ENCODE measurements at places on chromosomes 2 and 18.

DNA sequence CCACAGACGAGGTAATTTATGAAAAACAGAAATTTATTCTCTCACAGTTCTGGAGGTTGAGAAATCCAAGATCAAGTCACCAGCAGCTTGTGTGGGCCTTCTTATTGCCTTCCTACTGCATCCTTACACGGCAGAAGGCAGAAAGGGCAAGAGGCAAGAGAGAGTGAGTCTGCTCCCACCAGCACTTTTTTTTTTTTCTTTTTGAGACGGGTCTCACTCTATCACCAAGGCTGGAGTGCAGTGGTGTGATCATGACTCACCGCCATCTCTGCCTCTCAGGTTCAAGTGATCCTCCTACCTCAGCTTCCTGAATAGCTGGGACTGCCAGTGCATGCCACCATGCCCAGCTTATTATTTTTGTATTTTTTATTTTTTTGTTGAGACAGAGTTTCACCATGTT is 78.5 kb upstream of the HK2 start:
- DNase-seq: no peak

- DNase-seq: no peak
Observed at GRCh38 chr2:232584238-232584637, 33.7 kb downstream of the EIF4E2 start.

GRCh38 chr18:71223486-71223885 is 934.6 kb downstream of the SOCS6 start:
- DNase-seq: no peak

DNA sequence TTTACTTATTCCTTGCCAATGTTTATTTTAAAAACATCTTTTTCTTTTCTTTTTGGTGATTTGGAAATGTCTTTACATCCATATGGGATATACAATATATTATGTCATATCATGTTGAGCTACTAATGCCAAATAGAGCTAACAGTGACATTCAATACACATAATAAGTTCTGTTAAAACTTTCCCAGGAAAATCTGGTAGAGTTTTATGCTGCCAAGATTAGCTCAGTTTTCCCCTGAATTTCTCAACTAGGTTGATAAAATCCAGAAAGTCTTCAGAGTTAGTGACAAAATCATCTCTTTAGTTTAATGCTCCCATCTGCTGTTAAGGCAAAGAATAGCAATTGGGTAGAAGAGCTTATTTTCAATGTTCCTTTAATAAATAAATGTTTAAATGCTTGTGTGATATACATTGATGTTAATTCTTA is 9.9 kb downstream of the COL3A1 start:
- DNase-seq: no peak

DNA sequence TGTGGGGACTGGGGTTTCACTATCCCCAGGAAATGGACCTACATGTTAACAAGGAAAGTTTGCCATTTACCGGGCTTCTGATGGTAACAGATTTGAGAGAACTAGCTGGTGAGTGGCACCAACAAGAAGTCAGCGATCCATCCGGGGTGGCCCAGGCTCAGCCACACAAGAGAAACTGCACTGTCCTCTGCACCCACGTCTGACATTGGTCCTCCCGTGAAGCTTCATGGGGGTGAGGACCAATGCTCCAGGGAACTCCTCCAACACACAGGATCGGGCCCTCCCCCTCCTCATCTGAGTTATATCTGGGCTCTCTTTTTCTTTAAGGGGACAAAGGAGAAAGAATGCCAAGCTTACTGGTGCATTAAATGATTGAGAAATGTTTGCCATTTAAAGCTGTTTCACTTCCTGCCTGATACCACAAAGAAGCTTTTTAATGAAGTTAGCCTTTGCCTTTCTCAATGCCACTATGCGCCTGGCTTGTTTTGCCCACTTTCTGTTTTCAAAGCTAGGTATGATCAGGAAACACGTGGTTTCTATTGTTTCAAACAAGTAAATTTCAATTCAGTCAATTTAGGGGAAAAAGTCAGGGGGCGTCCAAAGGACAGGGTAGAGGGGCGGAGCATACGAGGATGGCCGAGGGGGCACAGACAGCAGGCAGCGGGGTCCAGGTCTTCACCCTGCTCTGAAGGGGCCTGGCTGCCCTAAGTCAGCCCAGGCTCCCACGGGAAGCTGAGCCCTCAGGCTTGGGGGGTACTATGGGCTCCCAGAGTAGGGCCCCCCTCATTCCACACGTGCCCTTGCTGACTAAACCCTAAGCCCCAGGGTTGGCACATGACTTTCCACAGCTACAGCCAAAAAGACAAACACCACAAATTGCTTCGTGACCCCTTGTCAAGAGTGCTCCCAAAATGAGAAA is 204.0 kb upstream of the ID2 start:
- no peak for DNase-seq

GRCh38 chr2:163794635-163795034 is 58.8 kb upstream of the FIGN start:
- no peak for DNase-seq

GRCh38 chr2:36597003-36597531 is 901 bp downstream of the FEZ2 start:
- DNase-seq: no peak

DNA sequence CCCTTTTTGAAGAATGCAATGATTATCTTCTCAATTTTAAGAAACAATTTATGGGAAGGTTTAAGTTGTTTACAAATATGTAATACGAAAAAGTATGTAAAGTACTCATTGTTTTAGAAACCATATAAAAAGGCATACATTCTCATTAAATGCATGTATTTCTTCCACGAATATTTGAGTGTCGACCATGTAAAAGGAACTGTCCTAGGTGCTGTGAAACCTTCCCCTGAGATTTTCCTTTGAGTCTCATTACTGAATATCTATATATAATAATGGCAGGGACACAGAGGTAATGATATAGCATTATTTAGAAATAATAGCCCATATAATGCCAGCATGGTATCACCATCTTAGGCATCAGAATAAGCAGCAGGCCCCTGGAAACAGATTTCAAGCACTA is 239.3 kb downstream of the ERBB4 start:
- DNase-seq: no peak

- DNase-seq: no peak
Observed at GRCh38 chr2:95310651-95311050, 13.5 kb downstream of the KCNIP3 start.

- no peak for DNase-seq
Observed at GRCh38 chr2:96623116-96623515, 15.0 kb downstream of the KANSL3 start.

DNA sequence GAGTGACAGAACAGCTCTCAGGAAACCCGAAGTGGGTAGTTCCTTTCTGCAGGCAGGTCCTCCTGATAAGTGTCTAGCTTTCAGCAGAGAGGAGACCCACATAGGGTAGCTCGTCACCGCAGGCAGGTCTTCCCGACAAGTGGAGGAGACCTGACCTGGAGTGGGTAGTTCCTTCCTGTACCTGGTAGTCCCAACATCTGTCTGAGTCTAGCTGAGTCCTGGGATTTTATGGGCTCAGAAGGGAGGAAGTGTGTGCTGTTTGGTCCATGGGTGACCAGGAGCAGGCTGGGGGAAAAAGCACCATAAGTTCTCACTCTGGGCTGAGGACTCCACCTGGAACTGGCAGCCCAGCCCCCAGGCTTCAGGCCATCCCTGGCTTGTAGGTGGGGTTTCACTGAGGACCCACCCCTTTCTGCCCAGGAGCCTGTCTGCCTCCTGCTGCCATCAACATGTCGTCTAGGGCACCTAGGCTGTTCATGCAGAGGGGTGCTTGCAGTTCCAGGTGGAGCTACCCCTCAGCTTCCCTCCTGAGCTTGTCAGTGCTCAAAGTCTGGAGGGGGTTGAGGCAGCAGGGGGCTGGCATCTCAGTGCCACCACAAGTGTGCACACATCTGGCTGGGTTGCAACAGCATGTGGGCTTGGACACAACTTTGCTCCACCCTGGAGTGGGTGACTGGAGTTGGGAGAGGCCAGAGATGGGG is 9.4 kb downstream of the DYSF start:
- DNase-seq: no peak

DNA sequence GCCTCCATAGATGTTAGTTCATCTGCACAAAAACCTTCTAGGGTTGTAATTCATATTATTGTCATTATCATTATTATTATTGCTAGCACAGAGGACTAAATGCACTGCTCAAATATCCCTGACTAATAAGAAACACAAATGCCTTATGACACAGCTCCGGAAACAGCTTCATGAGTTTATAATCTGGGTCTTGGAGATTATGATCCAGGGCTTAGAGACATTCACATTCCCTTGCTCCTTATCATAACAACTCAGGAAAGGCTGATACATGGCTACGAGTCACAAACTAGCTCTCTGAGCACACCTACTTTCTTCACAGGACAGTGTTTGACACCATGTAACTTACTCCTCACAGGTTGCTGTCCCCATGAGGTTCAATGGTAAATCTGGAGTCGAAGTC is 102.2 kb upstream of the TTC39C start:
- no peak for DNase-seq

GRCh38 chr2:126966601-126967000 is 67.9 kb downstream of the TEX51 start:
- no peak for DNase-seq

- DNase-seq: no peak
Observed at GRCh38 chr2:185433824-185434223, 304.8 kb upstream of the FSIP2 start.

DNA sequence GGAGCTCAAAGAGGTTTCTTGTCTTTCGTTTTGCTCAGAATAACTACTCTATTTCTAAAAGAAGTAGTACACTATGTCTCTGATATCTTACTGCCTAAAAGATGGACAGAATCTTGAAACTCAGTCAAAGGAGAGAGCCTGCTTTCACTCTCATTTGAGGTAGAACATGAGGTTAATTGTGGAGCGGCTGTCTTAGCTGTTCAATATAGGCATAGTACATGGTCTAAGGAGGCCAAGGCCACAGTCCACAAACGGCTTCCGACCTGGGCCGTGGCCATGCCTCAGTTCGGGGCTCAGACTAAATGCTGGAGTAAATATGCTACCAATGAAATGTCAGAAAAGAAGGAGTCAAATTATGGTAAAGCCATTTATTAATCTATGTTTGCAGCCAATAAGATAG is 185.8 kb upstream of the ACAA2 start:
- DNase-seq: no peak
